ENCODE measurements at places on chromosomes 2 and 18.

DNA sequence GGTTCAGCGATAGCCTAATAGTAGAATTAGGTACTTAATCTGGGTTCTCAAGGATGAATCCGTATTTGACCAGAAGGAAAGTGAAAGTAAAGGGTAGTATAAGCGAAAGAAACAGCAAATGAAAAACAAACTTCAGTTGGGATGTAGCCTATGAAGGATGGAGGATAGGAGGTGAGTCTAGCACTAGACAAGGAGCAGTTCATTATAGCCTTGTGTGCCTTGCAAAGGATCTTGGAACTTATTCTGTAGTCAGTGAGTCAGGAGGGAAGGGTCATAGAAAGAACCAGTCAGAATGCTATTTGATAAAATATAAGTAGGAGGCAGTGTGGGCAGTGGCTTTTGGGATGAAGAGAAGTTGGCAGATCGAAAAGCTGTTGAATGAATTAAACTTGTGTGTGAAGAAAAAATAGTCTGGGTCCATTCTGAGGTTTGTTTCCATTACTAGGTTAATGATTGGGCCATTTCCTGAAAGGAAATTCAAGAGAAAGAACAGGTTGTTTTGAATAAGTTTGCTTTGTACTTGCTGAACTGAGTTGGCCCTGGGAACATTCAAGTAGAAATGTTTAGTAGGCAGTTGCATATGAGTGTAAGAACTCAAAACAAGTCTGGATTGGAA, 48.5 kb downstream of the ANKRD12 start:
- H3K36me3 ChIP-seq, result peaks cover 5% of the 10 kb centered on the region
- peaks cover 4% of the 10 kb centered on the region for H3K4me1 ChIP-seq
- peak overlapping the region; percentile 22 for H3K27ac ChIP-seq
- DNase-seq, result no peak

DNA sequence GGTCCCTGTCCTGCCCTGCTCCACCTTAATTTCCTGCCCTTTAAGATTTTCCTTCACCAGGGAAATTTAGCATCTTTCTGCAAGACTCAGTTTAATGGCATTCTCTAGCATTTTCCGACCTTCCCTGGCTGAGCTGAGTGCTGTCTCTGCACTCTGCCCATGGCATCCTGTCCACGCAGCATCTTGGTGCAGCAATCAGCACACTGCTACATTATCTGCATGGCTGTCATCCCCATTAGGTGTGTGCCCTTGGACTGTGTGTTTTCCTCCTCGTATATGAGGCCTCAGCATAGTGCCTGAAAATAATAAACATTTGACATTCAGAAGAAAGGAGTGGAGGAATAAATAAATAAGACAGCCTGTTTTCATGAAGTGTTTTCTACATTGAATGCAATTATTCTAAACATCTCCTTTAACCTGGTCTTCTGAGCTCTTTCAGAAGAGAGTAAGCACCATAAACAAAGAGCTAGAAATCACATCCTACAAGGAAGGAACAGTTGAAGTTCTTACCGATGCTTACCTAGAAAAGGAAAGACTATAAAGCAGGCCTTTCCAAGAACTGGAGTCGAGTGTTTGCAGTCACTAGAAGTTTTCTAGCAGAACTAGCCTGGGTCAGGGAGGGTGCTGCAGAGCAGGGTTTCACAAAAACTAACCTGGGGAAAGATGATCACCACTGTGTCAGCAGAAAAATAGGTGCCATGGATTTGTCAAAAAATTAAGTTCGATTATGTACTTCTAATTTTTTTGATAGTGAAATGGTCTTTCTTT, 131.4 kb upstream of the ITGB6 start:
- H3K27ac ChIP-seq, result no peak overlapping the region
- no peaks in the 10 kb centered on the region for H3K36me3 ChIP-seq
- peaks cover 3% of the 10 kb centered on the region for H3K4me1 ChIP-seq
- H3K27me3 ChIP-seq, result no peaks in the 10 kb centered on the region
- H3K4me3 ChIP-seq, result no peak overlapping the region

- no peak overlapping the region for H3K4me3 ChIP-seq
- H3K36me3 ChIP-seq, result no peaks in the 10 kb centered on the region
- no peak for DNase-seq
- H3K27me3 ChIP-seq, result no peaks in the 10 kb centered on the region
Measured at GRCh38 chr2:386406-387103, 98.7 kb upstream of the ALKAL2 start.

DNA sequence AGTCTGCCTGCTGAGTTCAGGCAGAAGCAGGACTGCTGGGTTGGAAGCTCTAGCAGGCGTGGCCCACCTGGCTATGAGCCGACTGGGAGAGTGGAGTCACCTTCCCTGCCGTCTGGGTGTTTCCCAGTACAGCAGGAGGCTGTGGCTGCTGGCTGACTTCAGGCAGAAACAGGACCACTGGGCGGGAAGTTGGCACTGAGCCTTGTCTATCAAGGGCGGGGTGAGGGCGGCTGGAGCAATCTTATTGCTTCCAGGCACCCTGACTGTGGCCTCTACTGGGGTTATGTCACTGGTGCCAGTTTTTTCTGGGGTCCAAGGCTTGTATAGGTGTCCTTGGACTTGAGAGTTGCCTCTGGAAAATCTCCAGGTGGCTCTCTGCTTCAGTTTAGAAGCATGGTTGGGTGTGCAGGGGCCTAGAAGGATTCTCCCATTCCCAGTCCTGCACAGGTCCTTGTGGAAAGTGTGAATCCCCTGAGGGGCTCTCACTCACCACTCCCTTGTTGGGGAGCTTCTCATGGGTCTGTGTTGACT, 30.5 kb downstream of the LTBP1 start:
- H3K4me1 ChIP-seq, result no peaks in the 10 kb centered on the region
- H3K4me3 ChIP-seq, result no peak overlapping the region
- DNase-seq, result no peak

DNA sequence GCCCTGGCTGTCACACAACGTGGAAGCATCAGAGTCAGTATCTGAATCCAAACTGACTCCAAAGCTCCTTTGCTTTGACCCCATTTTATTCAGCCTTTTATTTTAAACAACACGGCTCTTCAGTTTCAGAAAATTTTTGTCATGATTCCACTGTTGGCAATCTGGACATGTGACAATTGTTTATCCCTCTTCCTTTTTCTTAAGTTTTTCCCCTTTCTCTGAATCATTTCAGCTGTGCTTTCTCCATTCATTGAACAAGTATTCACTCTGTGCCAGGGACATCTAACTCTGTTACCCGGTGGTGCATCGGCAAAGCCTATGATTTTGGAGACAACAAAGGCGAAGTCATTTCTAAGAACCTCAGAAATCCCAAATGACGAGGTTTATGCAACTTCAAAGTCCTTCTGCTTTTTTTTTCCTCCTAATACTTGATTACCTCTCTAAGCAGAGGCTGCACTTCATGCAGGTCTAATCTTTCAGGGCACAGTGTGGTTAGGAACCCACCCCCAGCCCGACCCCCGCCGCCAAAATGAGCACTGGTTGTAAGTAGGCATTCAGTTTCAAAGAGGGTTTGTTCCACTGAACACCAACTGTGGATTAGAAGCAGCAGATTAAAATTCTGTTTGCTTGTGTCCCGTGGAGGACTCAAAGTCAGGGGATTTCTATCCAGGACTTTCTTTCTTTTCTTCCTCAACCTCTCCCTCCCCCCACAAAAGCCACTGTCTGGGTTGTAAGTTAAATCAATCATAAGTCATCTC, 18.6 kb downstream of the ST6GAL2 start:
- peak overlapping the region; percentile 32 for H3K4me3 ChIP-seq
- no peaks in the 10 kb centered on the region for H3K36me3 ChIP-seq
- DNase-seq, result no peak
- no peaks in the 10 kb centered on the region for H3K27me3 ChIP-seq

DNA sequence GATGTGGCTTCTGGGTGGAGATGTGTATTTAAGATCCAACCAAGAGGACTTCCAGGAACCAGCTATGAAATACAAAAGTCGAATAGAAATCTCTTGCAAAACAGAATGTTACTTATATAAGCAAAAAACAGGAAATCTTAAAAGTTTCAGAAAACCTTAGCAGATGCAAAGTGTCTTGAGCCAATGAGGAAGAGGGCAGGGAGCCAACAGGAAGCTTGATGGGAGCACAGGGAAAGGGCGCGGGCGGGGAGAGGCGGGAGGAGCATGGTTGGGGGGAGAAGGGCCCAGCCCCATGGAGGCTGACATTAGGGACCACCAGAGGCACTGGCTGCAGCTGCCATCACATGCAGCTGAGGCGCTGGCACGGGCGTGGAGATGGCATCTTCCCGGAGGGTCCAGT, 203.3 kb downstream of the SNTG2 start:
- H3K4me3 ChIP-seq, result no peak overlapping the region
- no peaks in the 10 kb centered on the region for H3K36me3 ChIP-seq
- no peaks in the 10 kb centered on the region for H3K27me3 ChIP-seq
- no peak overlapping the region for H3K27ac ChIP-seq
- no peaks in the 10 kb centered on the region for H3K4me1 ChIP-seq

GRCh38 chr18:42168907-42169306, 213.9 kb downstream of the PIK3C3 start:
- no peaks in the 10 kb centered on the region for H3K27me3 ChIP-seq
- no peak overlapping the region for H3K4me3 ChIP-seq
- DNase-seq, result no peak
- H3K4me1 ChIP-seq, result no peaks in the 10 kb centered on the region

DNA sequence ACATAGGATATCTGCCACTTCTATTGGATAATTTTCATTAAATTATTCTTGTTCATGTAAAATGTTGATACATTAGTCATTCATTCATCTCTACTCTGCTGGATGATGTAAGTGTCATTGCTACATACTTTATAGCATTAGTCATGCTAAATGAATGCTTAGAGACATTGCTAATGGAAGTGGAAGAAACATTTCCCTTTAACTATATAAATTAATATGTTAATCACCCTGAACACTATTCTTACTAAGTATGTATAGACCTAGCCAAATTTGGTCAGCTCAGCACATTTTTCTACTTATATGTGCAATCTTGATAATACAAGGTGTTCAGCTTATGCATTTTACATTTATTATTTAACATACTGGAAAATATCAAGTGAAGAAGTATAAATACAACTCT, 160.2 kb downstream of the DPP4 start:
- no peak for DNase-seq
- no peak overlapping the region for H3K27ac ChIP-seq
- H3K36me3 ChIP-seq, result no peaks in the 10 kb centered on the region
- H3K4me3 ChIP-seq, result no peak overlapping the region

GRCh38 chr2:70400539-70400938, 98.7 kb upstream of the FAM136A start:
- no peaks in the 10 kb centered on the region for H3K4me1 ChIP-seq
- H3K4me3 ChIP-seq, result no peak overlapping the region
- no peak overlapping the region for H3K27ac ChIP-seq
- no peaks in the 10 kb centered on the region for H3K36me3 ChIP-seq
- H3K27me3 ChIP-seq, result no peaks in the 10 kb centered on the region

DNA sequence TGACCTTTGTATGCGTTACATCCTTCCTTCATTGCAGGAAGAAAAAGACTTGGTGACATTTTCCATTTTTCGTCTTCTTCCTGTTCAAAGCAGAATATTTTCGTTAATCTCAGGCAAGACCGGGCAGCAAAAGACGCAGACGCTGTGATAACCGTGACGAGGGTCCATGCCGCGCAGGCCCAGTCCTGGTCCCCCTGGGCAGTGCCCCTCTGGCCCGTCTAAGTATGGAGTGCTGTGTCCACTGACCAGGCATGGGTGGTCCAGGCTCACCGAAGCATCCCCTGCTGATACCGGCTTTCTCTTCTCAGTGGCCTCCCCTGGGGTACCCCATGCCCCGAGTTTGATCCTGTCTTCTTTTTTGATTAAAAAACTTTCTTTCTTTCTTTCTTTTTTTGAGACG, 135.2 kb upstream of the ASB18 start:
- no peaks in the 10 kb centered on the region for H3K36me3 ChIP-seq
- DNase-seq, result no peak
- H3K4me3 ChIP-seq, result no peak overlapping the region

DNA sequence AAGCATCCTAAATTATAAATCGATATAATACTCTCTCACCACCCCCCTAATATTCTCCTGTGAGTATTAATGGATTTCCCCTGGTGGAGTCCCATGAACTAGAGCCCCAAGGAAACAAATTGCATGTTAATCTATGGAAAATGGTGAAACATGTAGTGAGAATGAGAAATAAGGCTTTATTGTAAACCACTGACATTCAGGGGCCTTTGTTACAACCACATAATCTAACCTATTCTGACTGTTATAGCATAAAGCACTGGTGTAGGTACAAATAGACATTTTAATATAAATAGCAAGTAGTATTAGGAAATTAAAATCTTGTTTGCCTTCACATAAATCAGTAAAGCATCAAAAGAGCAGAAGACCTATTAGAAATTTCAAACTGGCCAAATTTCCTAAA, 65.3 kb upstream of the TLK1 start:
- no peaks in the 10 kb centered on the region for H3K27me3 ChIP-seq
- no peaks in the 10 kb centered on the region for H3K36me3 ChIP-seq
- no peak overlapping the region for H3K4me3 ChIP-seq
- H3K4me1 ChIP-seq, result no peaks in the 10 kb centered on the region
- H3K27ac ChIP-seq, result no peak overlapping the region

DNA sequence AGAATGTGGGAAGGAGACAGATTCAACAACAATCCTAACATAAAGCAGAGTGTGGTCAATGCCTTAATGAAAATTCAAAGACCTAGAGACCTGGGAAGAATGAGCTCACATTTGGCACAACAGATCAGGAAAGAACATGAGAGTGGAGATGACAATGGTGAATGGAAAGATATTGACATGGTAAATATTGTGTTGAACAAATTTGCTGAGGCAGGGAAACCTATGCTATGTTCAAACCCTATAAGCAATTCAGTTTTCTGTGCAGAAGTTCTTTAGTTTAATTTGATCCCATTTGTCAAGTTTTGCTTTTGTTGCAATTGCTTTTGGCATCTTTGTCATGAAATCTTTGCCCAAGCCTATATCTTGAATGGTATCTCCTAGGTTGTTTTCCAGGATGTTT, 199.4 kb upstream of the LRRTM4 start:
- H3K4me3 ChIP-seq, result no peak overlapping the region
- no peaks in the 10 kb centered on the region for H3K36me3 ChIP-seq
- no peak overlapping the region for H3K27ac ChIP-seq
- no peak for DNase-seq
- no peaks in the 10 kb centered on the region for H3K4me1 ChIP-seq
- no peaks in the 10 kb centered on the region for H3K27me3 ChIP-seq

GRCh38 chr2:166494140-166494624, at the start of gene SCN7A:
TSS of gene SCN7A (minus strand) at chr2:166494249. CDS start at chr2:166477696, 16,553 bp downstream.
- H3K27me3 ChIP-seq, result no peaks in the 10 kb centered on the region
- no peaks in the 10 kb centered on the region for H3K36me3 ChIP-seq
- DNase-seq, result no peak
- no peak within 1 kb of the TSS for H3K4me3 ChIP-seq
- H3K4me1 ChIP-seq, result no peaks in the 10 kb centered on the region
- no peak within 1 kb of the TSS for H3K27ac ChIP-seq

GRCh38 chr2:39723497-39723896, 55.6 kb downstream of the THUMPD2 start:
- H3K36me3 ChIP-seq, result no peaks in the 10 kb centered on the region
- H3K27ac ChIP-seq, result peak overlapping the region; percentile 60
- no peaks in the 10 kb centered on the region for H3K27me3 ChIP-seq
- DNase-seq, result no peak

GRCh38 chr2:96108541-96109360, 7.6 kb downstream of the ADRA2B start:
- no peaks in the 10 kb centered on the region for H3K27me3 ChIP-seq
- DNase-seq, result no peak
- H3K4me3 ChIP-seq, result no peak overlapping the region
- peak overlapping the region; percentile 65 for H3K27ac ChIP-seq
- peaks cover 7% of the 10 kb centered on the region for H3K4me1 ChIP-seq
- no peaks in the 10 kb centered on the region for H3K36me3 ChIP-seq

- H3K27me3 ChIP-seq, result no peaks in the 10 kb centered on the region
- DNase-seq, result no peak
- no peaks in the 10 kb centered on the region for H3K4me1 ChIP-seq
- no peak overlapping the region for H3K27ac ChIP-seq
- no peaks in the 10 kb centered on the region for H3K36me3 ChIP-seq
- no peak overlapping the region for H3K4me3 ChIP-seq
Measured at GRCh38 chr2:46923041-46923528, 7.5 kb upstream of the MCFD2 start.

- H3K36me3 ChIP-seq, result peaks cover 8% of the 10 kb centered on the region
- peak within 1 kb of the TSS; percentile 71 for H3K27ac ChIP-seq
- no peaks in the 10 kb centered on the region for H3K27me3 ChIP-seq
Measured at GRCh38 chr2:121755237-121756111, at the start of gene TSN. TSS of gene TSN (plus strand) at chr2:121755651. CDS start at chr2:121755780, 129 bp downstream.
